ENCODE measurements at places on chromosomes 11 and 22.
A peak's percentile ranks its signal among the peaks of the same experiment; 100 is the strongest.

GRCh38 chr11:46719048-46719542 is at the start of gene F2:
F2 (plus strand) TSS chr11:46719213; CDS start chr11:46719236, 23 bp downstream.
- no peak for DNase-seq

DNA sequence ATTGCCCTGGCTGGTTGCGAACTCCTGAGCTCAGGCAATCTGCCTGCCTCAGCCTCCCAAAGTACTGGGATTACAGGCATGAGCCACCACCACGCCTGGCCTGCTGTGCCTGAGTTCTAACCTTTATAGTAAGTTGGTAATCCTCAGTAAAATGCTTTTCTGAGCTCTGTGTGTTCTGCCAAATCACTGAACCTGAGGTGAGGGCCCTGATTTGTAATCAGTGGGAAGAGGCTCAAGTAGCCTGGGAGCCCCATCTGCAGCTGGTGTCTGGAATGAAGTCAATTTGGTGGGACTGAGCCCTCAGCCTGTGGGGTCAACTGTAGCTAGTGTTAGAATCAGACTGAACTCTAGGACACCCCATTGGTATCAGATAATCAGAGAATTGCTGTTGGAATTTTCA is 72.6 kb upstream of the PARVG start:
- peak; percentile 6 for DNase-seq

DNA sequence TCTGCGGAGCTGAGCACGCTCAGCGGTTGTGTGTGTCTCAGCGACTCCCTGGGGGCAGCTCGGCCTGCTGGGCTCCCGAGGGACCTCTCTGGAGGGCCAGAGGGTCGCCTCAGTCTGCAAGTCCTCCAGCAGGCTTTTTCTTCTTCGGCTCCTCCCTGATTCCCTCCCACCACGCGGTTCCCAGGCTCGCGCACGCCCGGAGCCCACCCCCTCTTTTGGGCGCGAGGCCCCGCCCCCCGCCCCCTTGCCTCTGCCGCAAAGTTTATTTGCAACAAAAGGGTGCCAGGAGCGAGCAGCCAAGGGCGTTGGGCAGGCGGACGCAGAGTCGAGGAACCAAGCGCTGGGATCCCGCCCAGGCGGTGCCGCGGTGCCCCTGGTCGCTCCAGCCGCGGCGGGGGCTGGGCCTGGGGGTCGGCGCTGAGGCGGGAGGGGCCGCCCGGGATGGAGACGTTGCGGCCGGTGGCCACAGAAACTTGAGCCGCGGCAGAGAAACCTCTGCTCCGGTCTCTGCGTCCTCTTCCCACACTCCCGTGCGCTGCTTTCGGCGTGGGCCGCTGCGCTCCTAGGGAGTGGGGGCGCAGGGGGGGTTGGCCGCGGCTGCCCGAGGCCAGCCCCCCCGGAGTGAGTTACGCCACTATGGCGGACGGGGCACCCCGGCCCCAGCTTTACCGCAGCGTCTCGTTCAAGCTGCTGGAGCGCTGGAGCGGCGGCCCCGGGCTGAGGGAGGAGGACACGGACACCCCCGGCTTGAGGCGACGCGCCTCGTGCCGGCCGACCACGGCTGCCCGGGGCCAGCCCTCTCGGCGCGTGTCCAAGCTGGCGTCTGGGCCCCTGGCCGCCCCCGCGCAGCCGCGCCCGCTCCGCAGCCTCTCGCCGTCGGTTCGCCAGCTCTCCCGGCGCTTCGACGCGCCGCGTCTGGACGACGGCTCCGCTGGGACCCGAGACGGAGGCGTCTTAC is at the start of gene ARHGEF17:
Gene ARHGEF17 (plus strand): TSS at position 274 of the 958 bp plus-strand sequence. CDS start 363 bp downstream, at position 637.
- DNase-seq: peak; percentile 84

- no peak for DNase-seq
These were observed 2.3 kb downstream of the RHOG start for GRCh38 chr11:3838504-3838903.

- DNase-seq: peak; percentile 85
These were observed at the start of gene TCF20 for GRCh38 chr22:42270510-42271190. TCF20 (minus strand) TSS chr22:42270653; CDS start chr22:42215305, 55,348 bp downstream.

Data from HAP-1 (cell line).